ENCODE measurements at places on chromosomes 2 and 18.

- peak; percentile 62 for DNase-seq
Measured at GRCh38 chr2:72917138-72917876, at the start of gene EMX1. TSS of gene EMX1 (plus strand) at chr2:72917519. CDS start at chr2:72917853, 334 bp downstream.

DNA sequence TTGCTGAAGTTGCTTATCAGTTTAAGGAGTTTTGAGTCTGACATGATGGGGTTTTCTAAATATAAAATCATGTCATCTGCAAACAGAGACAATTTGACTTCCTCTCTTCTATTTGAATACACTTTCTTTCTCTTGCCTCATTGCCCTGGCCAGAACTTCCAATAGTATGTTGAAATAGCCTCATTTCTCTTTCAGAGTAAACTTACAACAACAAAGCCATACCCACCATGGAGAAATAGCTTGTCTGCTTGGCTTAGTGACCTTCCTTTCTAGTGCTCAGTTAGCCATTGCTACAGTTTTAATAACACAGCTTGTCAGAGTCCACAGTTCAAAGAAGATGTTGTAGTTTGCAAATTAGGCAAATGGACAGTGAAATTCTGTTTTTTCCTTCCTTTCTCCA, 228.0 kb downstream of the ETAA1 start:
- DNase-seq: no peak

- DNase-seq: no peak
Measured at GRCh38 chr2:135245071-135245470, 193.0 kb downstream of the RAB3GAP1 start.

DNA sequence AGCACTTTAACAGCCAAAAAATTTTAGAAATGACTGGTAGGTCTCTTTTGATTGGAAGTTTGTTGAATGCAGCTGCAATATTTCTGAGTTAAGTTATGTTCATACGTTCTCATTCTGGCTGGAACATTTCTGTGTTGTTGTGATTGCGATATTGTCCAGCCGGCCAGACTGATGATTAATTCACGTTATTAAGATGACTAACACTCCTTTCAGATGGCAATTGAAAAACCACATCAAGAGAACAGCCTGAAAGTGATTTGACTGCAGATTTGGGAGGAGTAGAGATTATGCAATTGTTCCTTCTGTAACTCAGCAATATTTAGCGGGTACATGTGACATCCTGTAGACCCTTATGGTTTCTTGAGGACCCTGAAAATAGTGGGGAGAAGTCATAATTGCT, 133.7 kb downstream of the FBXO15 start:
- DNase-seq: no peak

DNA sequence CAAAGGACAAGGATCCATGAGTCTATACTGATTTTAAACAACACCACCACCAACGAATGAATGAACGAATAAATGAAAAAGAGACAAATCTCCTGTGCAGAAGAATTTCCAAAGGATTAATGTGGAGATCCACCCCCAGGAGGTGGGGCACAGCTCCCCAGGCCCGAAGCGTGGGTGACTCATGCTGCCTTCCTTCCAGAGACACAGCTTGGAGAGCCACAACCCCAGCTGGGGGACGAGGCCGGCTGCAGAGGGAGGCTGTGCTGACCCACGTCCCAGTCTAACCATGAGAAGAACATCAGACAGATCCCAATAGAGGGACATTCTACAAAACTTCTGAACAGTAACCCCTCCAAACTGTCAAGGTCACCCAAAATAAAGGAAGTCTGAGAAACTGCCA, 557.3 kb upstream of the SALL3 start:
- DNase-seq: no peak

GRCh38 chr18:75377926-75378325, 49.6 kb downstream of the SMIM21 start:
- no peak for DNase-seq

DNA sequence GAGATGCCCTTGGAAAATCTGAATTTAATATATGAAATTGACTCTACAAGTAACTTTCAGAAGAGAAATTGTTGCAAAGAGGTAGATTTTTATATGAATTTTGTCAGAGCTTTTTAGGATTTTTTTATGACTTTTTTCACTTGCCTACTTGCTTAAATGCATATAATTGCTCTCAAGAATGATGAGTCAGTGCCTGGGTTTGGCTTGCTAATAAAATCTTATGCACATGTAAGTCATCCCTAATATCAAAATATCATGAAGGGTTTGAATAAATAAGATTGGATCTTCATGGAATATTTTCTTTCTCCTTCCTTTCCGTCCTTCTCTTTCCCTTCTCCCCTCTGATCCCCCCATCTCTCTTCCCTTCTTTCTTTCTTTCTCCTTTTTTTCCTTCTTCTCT, 354.1 kb downstream of the TXNL1 start:
- DNase-seq: no peak

DNA sequence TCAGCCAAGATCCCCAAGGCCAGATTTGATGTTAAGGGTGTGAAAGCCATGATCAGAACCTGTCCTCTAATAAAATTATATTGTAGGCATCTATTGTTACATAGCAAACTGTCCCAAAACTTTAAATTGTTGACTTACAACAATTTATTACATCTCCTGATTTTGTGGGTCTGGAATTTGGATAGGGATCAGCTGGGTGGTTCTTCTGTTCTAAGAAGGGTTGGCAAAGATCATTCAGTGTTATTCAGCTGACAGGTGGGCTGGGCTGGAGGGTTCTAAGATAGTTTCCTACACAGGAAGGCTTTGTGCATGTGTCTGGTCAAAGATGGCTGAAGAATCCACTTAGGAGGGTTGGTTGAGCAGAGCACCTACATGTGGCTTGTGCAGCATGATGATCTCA, 50.0 kb downstream of the SOCS6 start:
- no peak for DNase-seq

- no peak for DNase-seq
Measured at GRCh38 chr2:68734688-68735525, at the start of gene ARHGAP25. TSS of gene ARHGAP25 (plus strand) at chr2:68734811. CDS start at chr2:68735200, 389 bp downstream.

DNA sequence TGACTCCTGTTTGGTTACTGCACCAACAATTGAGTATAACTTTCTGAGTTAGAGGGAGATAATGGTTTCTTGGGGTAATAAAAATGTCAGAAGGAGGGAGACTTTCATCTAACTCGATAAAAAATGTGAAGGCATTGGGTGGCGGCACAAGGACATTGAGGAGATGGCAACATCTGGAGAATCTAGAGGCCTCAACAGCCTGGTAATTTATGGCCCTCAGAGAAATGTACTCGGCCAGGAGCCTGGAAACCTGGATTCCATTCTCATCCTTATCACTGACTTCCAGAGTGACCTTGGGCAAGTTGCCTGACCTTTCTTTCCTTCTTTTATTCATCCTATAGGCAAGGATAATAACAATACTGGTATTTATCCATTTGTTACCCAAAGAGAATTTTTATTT, 173.5 kb upstream of the MEX3C start:
- DNase-seq: no peak

DNA sequence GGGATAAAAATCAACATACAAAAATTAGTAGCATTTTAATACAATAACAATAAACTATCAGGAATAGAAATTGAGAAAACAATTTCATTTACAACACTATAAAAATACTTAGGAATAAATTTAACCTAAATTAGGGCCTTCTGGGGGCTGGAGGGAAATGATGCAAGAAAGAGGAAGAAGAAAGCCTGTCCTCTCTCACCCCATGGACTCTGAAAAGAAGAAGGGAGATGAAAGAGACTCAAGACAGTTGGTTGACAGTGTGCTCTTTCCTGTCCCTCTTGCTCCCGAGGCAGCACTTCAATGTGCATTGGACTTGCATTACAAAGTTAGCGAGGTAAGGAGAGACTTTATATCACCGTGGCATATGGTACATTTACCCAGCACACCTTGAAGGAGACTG, 88.5 kb downstream of the VAPA start:
- DNase-seq: no peak

DNA sequence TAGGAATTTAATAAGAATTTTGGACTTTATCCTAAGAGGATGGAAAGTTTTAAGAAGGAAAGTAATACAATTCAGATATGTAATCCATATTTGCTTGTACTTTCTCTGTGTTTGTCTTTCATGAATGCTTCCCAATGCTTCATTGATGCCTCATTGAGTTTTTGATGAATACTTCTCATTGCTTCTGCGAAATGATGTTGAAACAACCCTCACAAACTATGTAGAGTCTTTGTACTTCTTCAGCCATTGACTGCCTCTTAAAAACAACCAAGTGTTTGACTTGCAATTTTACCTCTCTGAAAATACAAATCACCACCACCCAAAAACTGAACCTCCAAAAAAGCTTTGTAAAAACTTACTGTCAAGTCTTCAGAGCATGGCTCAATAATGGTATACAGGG, 424.1 kb downstream of the ERBB4 start:
- DNase-seq: no peak

GRCh38 chr2:100520224-100520623, 42.6 kb upstream of the PDCL3 start:
- DNase-seq: no peak

GRCh38 chr2:128903637-128904036, 585.0 kb upstream of the HS6ST1 start:
- no peak for DNase-seq

- DNase-seq: no peak
Measured at GRCh38 chr2:77604953-77605929, 83.1 kb upstream of the LRRTM4 start.

DNA sequence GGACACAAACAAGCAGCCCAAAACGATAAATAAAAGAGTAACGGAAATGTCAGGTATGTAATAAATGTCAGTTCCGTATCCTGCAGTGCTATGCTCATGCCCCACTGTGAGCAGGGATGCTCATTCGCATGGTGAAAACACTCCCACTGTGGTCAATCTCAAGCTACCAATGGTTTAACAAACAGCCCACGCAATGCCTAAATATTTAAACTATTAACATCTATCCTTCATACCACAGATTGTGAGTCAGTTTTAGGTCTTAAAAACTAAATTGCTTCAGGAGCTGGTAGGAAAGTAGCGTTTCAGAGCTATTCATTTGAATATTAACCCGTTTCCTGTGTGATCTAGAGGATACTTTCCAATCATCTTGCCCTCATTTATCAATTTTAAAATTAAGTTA, 207.4 kb downstream of the TCF4 start:
- no peak for DNase-seq

DNA sequence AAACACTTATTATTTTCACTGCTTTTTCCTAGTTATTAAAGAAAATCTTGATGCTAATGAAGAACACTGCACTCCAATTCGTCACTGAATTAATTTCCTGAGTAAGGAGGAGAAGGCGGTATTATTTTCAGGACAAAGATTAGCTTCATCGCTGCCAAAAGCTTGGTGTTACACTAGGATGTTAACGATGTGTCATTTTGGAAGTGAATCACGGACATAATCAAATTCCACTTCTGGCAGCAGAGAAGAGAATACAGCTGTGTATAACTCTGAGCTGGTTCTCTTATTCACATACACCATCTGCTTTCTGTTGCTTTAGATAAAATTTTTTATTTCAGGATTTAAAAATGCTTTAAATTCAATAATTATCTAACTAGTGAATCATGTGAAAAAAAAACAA, 74.1 kb downstream of the SCG2 start:
- DNase-seq: no peak

GRCh38 chr2:36469106-36469477, 113.5 kb downstream of the CRIM1 start:
- DNase-seq: no peak

DNA sequence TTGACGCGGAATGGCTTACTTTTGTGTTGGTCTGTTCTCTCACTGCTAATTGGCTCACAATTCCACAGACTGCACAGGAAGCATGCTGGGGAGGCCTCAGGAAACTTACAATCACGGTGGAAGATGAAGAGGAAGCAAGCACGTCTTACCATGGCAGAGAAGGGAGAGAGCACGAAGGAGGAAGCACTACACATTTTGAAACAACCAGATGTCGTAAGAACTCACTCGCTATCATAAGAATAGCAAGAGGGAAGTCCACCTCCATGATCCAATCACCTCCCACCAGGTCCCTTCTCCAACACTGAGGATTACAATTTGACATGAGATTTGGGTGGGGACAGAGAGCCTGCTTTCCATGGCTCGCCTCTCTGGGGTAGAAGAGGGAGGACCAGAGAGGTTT, 106.2 kb downstream of the KCNF1 start:
- DNase-seq: no peak

GRCh38 chr2:108383146-108383830, 5.5 kb downstream of the SULT1C4 start:
- DNase-seq: no peak

DNA sequence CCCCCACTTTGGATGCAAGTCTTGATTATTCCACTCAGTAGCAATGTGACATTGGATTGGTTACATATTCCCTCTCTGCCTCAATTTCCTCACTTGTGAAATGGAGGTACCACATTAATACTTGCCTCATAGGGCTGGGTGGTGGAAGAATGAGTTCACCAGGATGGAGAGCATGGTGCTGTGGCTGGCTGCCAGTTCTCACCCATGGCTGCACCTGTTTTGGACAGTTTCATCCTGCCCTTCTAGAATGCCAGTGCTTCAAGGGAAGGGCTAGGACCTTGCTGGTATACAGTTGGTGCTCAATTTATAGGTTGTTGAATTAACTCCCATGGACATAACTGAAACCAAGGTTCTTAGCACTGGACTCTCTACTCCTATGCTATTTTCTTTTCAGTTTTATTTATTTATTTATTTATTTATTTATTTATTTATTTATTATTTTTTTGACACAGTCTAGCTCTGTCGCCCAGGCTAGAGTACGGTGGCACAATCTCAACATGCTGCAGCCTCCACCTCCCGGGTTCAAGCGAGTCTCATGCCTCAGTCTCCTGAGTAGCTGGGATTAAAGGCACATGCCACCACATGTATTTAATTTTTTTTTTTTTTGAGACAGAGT, 5.3 kb upstream of the SH3RF3 start:
- no peak for DNase-seq

DNA sequence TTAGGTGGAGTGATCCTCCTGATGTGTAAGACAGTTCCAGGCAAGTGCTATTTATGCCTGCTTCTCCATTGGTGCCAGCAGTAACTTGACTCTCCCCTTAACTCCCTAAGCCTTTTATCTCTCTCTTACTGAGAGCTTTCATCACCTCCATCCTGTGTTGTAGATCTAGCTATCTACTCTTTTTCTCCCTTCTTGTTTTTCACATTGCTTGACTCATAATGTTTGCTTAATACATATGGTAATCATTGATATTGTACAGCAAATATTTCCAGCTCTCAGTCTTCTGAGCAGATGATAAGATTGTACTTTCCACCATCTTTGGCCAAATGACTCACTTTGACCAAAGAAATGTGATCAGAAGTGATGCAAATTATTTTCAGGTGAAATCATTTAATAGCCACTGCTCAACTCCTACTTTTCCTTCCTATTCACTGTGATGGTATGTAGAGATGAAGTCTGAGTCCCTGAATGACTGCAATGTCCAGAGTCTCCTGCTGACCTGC, 165.0 kb downstream of the PLCL1 start:
- DNase-seq: no peak
